ENCODE measurements at places on chromosomes 5 and 9.

DNA sequence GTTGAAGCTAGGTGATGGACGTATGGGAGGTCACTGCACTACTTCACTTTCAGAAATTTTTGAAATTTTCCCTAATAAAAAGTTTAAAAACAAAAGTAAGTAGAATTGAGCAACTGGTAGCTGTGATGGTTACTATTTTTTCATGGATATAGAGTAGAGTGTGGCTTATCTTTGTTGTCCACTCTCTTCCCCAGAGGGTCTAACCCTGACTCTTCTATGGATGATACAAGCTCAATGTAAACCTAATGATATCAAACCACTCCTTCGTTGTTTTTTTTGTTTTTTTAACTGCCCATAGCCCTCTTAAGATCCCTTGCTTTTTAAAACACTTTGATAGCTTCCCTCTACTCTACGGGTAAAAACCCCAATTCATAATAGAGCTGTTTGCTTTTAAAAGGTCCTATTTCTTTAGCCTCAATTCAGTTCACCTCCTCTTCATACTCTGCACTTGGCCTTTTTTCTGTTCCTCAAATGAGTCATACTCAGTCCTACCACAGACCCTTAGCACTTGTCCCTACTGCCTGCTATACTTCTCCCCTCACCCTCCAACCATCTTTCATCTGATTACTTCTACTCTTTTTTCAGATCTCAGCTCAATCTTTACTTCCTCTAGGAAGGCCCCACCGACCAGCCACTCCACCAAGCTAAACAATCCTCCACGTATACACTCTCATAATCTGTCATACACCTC lies 2.6 kb downstream of the HDAC3 start:
- no peak for DNase-seq

DNA sequence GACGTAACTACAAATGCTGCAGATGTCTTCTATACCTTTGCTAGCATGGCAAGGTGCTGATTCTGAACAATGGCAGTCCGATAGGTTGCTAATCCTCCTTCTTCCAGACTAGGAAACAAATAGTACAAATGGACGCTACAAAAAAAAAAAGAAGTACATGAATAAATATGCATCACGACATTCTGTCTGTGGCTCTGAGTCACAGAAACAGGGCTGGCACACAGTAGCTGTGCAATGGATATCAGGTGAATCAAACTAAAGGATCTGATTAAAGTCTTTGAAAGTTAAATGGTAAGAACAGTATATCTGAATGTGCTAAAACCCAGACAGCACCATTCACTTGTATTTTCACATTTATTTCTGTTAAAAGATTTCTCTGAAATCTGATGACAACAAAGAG lies 96.2 kb downstream of the DROSHA start:
- no peak for DNase-seq

DNA sequence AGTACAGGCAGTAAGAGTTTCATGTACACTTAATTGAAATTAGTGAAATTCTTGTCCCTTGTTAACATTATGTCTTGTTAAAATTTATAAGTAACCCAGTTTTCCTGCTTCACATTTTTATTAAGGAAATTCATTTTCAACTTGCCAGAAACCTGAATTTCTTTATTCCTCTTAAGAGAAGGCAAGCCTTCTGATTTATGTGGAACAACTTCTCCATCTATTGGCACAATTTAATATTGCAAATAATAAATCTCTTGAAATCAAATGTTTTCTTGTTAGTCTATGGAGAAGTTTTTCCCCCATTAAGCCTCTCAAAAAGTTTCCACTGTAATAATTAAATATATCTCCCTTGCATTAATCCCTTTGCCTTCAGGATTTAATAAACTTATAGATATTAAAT lies 33.8 kb upstream of the ACO1 start:
- no peak for DNase-seq

DNA sequence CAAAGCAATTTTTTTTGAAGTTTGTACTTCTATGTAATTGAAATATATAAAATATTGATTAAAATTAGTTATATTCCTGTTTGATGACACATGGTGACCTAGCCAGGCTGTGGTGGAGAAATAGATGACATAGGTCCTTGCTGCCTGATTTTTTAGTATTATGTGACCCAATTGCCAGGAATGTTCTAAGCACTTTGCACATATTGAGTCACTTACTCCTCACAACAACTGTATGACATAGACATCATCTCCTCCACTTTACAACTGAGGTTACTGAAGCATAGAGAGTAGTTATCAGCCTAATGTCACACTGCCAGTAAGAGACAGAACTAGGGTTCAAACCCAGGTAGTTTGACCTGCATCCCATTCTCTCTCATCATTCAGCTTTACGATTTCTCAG lies 26.2 kb upstream of the SNX18 start:
- DNase-seq, result no peak

- no peak for DNase-seq
Measured at GRCh38 chr5:128082551-128083032, 974 bp upstream of the SLC12A2 start.

DNA sequence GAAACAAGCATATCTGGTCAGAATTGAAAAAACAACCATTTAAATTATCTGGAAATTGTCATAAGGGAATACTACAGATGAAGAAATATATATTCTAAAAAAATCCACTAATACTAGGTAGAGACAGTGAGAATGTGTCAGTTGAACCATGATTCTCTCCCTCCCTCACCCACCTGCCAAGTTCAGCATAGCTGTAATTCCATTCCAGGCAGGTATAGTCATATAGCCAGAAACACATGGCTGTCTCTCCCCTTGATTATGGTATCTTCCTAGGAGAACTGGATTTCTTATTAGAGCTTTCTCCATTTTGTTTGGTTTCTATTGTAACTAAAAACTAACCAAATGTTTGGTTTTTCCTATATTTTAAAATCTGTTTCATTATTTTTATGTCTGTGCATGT lies 509.2 kb downstream of the CDH10 start:
- DNase-seq, result no peak

DNA sequence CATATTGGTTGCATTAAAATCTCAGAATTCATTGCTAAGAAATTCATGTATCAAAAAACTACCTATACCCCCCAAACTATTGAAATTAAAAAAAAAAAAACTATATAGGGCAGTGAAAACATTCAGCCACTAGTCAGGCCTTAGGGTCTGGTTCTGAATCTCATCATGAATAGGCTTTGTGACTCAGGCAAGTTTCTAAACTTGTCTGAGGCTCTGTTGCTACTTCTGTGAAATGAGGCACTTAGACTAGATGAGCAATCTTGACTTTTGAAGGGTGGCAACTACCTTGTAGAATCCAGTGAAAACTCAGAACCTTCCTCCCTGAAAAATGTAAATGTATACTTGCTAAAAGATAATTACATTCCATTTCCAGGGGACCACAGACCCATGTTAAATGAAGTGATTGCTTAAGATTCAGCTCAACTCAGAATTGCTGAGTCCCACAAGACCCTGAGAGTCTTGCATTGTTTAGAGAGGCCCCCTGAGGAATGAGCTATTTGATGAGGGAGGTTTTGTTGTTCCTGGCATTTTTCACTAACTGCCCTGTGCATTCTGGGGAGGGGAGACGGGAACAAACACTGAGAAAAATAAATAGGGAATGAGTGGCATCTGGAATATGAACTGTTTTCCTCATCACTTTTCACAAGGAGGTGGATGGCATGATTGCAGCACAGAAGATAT lies 29.5 kb downstream of the RAI14 start:
- no peak for DNase-seq

DNA sequence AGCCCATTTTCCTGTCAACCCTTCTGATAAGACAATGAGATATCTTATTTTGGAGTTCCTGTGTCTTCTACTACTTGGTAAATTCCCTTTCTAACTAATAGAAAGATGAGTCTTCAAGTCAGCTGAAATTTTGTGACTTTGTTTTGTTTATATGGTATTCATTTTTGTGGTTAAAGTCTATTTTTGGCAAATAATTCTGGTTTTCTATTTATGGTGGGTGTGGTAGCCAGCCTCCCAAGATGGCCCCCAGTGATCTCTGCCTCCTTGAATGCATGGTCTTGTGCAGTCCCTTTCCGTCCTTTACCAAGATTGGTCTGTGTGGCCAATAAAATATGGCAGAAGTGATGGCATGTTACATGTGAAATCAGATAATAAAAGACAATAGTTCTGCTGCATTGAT lies 91.5 kb downstream of the NR3C1 start:
- no peak for DNase-seq

- no peak for DNase-seq
Measured at GRCh38 chr5:59540366-59540765, 353.2 kb downstream of the PDE4D start.

GRCh38 chr5:72752909-72753308 lies 63.6 kb upstream of the TNPO1 start:
- DNase-seq, result no peak

- DNase-seq, result no peak
Measured at GRCh38 chr5:175748650-175749049, 90.8 kb downstream of the HRH2 start.

GRCh38 chr9:116045083-116045482 lies 108.5 kb upstream of the PAPPA start:
- DNase-seq, result no peak

DNA sequence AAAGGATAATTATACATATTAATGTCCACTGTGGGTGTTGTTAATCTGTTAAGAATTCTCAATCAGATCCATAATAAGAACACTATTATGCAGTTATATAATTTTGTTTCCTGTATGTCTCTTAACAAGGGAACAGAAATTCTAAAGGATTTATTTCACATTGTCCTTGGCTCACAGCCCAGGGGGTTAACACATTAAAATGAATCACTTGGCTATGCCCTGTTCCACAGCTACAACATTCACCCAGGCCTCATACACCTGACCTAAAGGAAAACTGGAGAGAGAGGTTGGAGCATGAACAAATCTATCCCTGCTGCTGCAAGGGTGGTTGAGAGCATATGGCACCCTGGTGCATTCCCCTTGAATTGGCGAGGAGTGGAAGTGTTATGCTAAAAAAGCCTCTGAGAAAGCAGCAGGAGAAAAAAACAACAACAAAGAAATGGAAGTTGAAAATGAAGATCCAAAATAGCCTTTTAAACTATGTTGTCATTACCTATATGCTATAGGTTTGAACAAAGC lies 116.0 kb downstream of the KCNN2 start:
- DNase-seq, result no peak

DNA sequence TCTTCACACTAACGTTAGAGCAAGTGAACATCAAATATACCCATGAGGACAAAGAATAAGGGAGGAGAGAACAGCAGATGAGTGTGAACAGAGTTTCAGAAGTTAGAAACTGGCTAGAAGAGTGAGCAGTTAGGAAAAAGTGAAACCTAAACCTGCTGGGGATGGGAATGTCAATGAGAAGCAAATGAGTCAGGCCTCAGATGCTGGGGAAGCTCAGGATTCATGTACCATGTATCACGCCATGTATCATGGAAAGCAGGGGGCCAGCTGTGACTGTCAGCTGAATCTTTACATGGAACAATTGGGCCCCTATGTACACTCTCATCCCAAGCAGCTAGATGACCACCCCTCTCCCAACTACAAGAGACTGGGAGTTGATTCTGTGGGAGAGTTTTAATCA lies 16.2 kb downstream of the GDF9 start:
- DNase-seq, result no peak

DNA sequence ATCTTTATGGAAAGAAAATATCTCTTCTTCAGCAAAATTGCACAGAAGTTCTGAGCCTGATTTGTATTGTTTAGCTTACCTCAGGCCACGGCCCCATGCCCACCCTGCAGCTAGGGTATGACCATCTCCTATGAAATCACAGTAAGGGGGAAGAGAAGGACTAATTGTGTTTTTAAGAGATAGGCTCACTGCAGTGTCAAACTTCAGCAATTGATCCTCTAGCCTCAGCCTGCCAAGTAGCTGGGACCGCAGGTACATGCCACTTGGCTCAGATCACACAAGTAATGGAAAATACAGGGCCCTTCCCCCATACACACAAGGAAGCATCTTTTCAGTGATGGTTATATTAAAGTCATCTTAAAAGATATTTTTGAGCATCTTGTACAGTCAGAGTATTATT lies 60.0 kb downstream of the DMAC1 start:
- no peak for DNase-seq

- no peak for DNase-seq
Measured at GRCh38 chr9:121596515-121596914, 54.9 kb upstream of the DAB2IP start.
